ENCODE measurements at places on chromosomes 4 and X.
A peak's percentile ranks its signal among the peaks of the same experiment; 100 is the strongest.

DNA sequence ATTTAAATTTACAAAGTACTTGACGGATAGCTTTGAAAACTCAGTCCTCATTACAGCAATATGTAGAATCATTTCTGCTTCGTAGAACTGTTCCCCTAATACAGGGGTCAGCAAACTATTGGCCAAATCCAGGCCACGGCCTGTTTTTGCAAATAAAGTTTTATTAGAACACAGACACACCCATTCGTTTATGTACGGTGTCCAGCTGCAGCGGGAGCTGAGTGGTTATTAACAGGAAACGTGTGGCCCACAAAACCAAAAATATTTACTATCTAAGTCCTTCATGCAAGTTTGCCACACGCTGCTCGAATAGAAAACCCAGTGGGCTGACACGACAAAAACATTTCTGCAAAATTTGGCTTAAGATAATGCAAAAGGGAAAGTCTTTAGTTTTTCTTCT, 146.5 kb downstream of the AFAP1 start:
- DNase-seq: no peak

DNA sequence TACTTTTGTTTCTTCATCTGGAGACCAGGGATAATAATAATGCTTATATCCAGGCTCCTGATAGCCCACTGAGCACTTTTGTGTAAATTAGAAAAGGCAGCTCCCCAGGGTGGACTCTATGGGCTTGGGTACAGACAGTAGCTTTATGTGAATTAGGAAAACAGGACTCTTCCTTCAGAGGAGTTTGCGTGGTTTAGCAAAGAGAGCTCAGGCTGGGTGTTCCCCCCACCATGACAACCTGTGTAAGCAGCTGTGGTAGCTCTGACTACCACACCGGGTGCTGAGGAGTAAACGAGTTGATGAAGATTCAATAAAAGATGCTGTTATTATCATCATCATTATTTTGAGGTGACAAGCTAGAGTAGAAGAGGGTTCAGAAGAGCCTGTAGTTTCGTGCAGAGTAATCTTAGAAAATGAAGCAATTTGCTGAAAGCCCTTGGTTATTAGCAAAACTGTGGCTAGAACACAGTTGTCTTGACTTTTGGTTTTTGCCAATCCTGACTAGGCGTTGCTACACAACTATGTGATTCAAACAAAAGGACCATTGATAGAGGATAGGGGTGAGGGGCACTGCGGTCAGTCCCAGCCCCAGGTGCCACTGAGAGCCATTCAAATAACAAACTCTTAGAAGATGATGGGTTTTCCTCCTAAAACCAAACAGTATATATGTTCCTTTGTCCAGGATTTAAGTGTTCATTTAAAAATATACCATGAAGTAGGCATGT, 60.6 kb upstream of the LIMCH1 start:
- no peak for DNase-seq

DNA sequence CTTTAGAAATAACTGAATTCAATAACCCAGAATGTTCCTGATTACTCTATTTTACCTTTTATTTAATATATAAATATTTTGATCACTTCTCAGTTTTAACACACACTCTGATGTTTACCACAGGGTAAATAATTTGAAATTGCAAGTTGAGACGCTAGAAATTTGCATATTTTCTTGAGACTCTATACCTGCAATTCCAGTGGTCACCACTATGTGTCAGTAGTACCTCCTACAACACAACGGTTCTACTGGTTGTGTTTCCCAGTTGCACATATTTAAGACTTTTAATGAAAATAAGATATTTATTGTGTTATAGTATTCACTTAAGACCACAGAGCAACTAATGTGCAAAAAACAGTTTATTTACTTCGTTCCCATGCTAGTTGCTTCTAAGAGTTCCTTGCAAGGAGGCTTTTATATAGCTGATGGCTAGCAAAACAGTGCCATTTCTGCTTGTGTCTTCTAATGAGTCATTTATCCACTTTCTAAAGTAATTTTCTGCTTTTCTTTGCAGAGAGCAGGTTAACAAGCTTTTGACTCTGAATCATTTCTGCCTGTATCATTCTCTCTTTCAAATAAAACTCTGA, 98.9 kb upstream of the PDLIM3 start:
- DNase-seq: no peak

DNA sequence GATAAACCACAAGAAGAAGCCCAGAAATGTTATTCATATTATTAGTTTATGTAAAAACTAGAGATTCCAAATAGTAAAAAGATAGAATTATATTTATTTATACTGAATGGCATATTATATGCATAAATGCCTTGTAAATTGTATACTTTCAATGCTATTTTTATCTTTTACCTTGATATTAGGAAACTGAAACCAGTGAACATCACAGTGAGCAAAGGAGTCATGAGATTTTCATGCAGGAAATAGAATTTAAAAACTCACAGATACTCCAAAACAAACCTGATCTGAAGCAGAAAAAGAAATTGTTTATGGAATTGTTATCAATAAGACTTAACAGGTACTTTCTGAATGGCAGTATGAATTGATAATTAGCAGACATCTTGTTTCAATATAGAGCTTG, 207.3 kb upstream of the CENPE start:
- no peak for DNase-seq

DNA sequence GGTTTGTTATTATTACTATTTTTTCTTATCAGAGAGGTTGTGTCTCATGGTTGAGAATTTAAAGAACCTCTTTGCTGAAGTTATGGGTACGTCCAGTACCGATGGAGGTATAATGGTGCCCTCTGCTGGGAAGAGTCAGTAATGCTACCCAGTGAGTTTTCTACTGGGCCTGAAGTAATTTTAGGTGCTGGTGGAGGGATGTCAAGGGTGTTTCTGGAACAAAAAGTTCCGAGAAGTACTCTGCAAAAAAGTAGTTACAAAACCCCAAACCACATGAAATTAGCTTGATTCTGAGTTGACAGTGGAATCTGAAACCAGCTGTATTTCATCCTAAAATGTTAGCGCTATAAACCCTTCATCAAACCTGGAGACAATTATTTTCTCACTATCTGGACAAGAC, 102.5 kb upstream of the MID1 start:
- peak; percentile 11 for DNase-seq

GRCh38 chr4:79864500-79865200, 208.4 kb downstream of the ANTXR2 start:
- no peak for DNase-seq

DNA sequence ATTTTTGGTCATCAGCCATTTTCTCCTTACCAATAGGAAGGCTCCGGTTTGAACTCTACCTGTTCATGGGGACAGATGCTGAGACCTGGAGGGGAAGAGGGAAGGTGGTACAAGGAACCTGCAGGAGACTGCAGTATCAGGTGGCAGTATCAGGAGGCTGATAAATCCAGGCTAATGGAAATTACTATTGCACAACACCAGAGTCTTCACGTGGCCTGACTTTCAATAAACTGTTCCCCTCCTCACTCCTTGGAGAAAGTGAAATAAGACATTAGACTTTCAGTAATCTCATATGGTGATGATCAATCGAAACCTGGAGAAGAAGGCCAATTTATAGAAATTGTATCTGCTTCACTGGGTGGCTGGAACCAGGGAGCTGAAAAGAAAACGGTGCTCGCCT, 46.2 kb upstream of the BCOR start:
- DNase-seq: no peak

- DNase-seq: no peak
Measured at GRCh38 chr4:187668526-187669082, 327.0 kb upstream of the ZFP42 start.

DNA sequence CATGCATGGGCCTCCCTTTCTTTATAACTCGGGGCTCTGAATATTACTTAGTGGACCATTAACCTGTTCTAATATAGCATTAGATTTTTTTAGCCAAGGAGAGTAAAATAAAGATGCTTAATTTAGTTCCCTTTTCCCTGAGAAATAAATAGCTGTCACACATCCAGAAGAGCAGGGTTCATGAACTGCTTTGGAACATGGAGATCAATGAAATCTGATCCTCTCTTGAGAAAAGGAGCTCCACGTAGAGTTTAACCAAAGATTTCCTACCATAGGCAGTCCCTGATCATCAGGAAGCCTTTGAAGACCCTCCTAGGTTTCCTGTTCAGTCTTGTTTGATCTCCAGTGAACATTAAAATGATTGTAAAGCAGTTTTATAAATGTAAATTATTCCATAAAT, 8.5 kb upstream of the PCDH19 start:
- DNase-seq: no peak

GRCh38 chr4:73250642-73251041, 8.0 kb downstream of the ANKRD17 start:
- DNase-seq: no peak

DNA sequence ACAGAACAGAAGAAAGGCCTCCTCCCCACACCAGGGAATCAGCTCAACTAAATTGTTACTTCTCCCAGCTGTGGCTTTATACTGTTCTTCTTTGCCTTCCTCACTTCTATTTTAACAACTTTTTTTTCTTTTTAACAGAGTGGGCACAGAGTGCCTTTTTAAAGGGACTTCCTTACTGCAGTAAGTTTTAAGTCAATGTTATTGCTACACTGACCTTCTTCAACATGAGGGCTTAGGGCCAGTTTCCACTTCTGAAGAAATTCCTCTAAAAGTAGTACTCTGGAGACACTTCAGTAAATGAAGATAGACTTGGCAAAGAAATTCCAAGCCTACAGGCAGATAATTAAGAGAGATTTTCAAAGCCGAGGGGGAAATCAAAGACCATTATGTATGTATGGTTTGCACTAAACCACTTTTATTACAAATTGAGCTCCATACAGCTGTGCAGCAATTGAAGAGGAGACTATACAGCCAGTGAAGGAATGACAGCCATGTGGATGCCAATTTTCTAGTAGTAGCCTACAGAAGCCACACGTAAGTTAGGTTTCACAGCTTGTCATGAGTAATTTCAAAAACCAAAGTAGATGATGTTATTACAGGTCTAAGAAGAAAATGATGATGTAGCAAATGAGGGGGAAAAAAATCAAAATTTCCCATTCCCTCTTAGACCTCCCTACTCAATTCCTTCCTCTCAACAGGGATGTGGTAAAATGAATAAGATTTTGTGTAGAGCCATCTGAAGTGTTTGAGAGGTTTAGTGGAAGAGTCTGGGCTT, 36.9 kb upstream of the RASGEF1B start:
- DNase-seq: no peak

DNA sequence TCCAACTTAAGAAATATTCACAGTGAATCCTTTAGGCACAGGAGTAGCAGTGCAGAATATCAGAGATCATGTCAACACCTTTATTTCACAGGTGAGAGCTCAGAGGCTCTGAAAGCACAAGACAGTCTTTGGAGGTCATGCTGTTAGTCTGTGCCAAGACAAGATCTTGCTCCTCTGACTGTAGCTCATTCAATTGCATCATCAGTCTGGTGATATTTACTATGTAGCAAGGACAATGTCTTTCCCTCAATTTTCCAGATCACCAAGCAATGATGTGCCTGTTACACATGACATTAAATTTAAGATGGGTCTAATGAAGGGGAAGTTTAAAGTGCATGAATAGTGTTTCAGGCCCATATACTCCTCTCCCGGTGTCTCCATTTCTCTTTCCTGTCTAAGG, 277.5 kb downstream of the IL15 start:
- no peak for DNase-seq

All from GM12891 (cell line).